Stimulated activated CD8-positive, alpha-beta memory T cell treated with anti-CD3 and anti-CD28 coated beads, Interleukin-2, amount 100 ng/mL, for 48 hours (primary cell): ENCODE measurements at places on chromosomes 5 and 9.

GRCh38 chr9:18596920-18597319 lies 123.0 kb downstream of the ADAMTSL1 start:
- DNase-seq = no peak

DNA sequence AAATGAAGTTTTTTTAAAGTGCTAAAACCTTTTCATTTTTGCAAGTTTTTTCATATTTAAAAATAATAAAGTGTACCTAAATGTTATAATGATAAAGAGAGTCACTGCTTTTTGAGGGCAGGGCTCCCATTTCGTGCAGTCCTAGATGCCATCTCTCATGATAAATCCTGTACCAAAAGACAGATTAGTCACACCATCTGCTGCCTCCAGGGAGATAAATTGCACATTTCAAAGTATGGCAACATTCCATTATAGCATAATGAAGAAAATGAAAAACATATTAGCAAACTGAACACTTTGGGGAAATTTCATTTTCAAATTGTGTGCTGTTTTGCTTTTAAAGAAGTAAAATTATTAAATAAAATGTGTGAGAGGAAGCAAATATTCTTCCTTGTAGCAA lies 257.2 kb downstream of the KIAA0825 start:
- DNase-seq = no peak

DNA sequence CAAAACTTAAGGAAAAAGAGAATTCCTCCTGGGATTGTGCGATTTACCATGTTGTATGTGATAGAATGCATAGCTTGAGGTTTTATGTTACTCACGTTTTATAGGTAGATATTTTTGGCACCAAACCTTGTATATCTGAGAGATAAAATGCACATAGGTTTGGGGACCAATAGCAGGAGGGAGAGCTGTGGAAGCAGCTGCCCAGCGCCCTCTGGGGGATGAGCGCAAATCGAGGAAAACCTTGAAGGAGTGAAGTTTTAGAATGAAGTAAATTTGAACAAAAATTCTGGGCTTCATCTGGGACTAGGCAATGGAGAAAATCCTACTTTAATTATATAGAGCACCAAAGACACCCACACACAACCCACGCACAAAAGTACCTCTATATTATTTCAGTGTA lies 197.0 kb downstream of the ADCY2 start:
- no peak for DNase-seq

DNA sequence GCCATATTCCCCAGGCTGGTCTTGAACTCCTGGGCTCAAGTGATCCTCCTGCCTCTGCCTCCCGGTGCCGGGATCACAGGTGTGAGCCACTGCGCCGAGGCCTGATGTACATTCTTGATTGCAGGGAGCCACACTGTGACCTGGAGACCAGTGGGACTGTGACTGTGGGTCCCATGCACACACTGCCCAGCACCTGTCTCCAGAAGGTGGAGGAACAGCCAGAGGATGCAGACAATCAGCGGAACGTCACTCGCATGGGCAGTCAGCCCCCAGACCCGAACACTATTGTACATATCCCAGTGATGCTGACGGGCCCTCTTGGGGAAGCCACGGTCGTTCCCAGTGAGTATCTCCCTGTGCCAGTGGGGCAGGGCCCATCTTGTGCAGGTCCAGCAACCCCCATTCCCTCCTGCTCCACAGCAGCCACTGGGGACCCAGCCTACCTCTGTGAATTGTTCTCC lies 147.3 kb downstream of the CACNA1B start:
- DNase-seq = no peak

DNA sequence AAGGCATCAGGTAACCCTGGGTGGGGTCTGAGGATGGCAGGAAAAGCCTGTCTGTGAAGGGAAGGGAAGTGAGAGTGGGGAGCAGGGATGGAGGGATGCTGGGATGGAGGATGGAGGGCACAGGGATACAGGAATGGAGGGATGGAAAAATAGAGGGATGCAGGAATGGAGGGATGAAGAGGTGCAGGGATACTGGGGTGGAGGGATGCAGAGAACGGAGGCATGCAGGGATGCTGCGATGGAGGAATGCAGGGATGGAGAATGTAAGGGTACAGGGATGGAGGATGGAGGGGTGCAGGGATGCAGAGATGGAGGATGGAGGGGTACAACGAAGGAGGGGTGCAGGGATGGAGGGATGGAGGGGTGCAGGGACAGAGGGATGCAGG lies 9.1 kb downstream of the PTGES2 start:
- no peak for DNase-seq

DNA sequence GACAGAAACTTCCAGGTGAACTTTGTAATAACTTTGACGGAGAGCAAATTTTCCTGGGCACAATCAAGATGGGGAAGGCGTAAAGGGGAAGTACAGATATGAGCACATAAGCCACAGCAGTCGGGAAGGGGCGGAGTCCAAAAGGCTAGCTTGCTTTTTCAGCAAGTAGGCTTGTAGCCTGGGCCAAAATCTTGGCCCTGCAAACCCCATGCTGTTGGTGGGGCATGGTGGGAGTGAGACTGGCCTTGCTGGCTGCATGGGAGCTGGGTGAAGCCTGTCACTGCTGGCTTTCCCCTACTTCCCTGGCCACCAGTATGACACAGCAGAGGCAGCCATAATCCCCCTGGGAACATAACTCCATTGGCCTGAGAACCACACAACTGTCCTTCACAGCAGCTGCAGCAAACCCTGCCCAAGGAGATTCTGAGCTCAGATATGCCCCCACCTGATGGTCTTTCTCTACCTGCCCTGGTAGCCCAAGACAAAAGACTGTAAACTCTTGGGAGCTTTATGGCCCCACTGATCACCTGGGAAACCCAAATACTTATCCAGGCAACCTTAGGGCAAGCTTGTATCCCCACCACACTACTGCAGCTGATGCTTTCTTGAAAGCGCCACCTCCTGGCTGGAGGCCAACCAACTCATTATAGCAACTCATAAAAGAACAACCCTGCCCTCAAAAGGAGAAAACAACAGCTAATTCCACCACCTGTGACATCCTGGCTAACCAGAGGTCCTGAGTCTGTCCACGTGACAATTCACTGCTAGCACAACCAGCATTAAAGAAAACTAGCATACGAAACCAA lies 24.0 kb downstream of the DCTN4 start:
- DNase-seq = no peak

- no peak for DNase-seq
Measured at GRCh38 chr9:113803811-113804589, 72.1 kb upstream of the ZNF618 start.
